ENCODE measurements at places on chromosomes 6 and 20. TPM values are rescaled to one million over a fixed set of nuclear protein-coding genes. Genes with fewer than 3 reads are reported as not detected.

The EBF4 gene
- polyA plus RNA-seq, result 22.3 TPM

The CST3 gene
- polyA plus RNA-seq, result 352 TPM

The GPANK1 gene
- 26.6 TPM for polyA plus RNA-seq

The GMPR gene
- 50.2 TPM for polyA plus RNA-seq

The OR2B6 gene
- not detected for polyA plus RNA-seq

The GNRH2 gene
- polyA plus RNA-seq, result 2.2 TPM

The TTK gene
- 0.36 TPM for polyA plus RNA-seq

The FOXF2 gene
- polyA plus RNA-seq, result 0.05 TPM

The BANF2 gene
- polyA plus RNA-seq, result not detected

The SEMG1 gene
- polyA plus RNA-seq, result not detected

The MOG gene
- not detected for polyA plus RNA-seq

The SCRT2 gene
- not detected for polyA plus RNA-seq

The TNFRSF21 gene
- 18.3 TPM for polyA plus RNA-seq
